Stimulated activated naive B cell treated with anti-CD40 and anti-IgM and Interleukin-4, amounts not matched to agents 10 μg/mL and 1 μg/mL and 100 μg/mL, for 72 hours (primary cell): ENCODE measurements at places on chromosomes 2 and 18.

DNA sequence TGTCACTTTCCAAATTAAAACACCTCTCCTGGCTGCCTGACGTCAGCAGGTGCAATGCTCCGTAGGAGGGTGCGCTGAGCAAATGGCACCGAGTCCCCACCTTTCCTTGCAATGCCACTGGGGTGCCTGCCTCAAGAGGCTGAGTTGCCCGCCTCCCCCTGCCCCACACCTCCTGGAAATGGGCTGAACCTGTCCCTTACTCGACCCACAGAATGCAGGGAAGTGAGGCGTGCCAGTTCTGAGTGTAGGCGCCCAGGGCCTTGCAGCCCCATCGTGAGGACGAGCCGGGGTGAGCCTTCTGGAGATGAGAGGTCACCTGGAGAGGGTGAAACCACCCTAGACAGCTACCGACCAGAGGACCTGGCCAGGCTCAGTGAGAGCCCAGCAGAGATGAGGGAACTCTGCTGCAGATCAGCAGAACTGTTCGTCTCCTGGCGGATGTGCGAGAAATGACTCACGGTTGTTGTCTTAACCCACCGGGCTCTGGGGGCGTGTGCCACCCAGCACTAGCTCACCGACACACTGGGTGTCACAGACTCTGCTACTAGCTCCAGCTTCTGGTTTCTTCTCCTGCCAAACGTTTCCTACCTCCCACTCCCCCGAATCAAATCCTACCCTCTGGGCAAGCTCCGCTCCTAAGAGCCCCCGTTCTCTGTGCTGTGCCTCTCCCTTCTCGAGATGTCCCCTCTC, 168.7 kb upstream of the HDAC4 start:
- DNase-seq = no peak

DNA sequence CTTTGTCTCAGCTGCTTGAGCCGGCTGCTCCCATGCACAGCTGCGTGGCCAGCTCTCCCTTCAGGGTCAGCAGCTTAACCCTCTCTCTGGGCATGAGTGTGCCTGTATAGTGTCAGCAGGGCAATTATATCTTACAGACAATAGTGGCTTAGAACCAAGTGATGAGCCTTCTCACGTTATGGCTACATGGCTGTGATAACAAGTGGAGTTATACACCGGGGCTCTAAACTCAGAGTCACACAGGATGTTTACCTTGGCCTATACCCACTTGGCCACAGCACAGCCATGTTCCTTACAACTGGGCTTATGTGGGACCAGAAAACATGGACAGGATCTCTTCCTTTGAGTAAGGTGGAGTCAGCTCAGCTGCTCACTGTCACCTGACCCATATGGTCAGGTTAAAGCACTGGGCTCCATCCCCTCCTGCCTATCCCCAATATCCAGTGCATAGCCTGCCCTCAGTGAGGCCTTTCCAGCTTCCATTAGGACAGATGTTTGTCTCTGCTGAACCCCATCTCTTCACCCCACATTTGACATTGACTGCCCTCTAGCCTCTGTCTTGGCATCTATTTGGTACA, 294.2 kb upstream of the NCKAP5 start:
- no peak for DNase-seq

GRCh38 chr2:218878926-218879761, 1.5 kb upstream of the WNT10A start:
- no peak for DNase-seq

DNA sequence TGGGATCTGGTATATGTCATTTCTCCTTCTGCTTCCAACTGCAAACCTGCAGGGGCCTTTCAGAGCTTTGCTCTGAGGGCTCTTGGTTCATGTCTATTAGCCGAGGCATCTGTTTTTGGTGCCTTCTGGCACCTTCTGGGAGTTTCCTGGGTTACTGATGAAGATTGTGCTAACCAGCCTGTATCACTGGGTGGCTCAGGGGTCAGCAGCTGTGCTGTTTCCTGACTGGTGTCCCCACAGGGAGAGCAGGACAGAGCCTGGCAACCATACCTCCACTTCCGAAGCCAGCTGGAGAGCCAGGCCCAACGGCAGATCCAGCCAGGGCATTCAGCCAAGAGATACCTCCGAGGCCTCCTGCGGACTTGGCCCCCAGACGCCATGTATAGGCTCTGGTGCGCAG, 17.5 kb downstream of the KIAA2012 start:
- DNase-seq = no peak

DNA sequence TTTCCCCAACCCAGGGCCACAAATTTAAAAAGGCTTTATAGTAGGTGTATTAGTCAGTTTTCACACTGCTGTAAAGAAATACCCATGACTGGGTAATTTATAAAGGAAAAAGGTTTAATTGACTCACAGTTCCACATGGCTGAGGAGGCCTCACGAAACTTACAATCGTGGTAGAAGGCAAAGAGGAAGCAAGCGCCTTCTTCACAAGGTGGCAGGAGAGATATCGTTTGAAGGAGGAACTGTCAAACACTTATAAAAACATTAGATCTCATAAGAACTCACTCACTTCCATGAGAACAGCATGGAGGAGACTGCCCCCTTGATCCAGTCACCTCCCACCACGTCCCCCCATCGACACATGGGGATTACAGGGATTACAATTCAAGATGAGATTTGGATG, 70.4 kb downstream of the FECH start:
- DNase-seq = no peak

- no peak for DNase-seq
Observed at GRCh38 chr2:202270487-202270886, 4.9 kb downstream of the NOP58 start.

- no peak for DNase-seq
Observed at GRCh38 chr2:206064077-206064476, 21.9 kb downstream of the INO80D start.

DNA sequence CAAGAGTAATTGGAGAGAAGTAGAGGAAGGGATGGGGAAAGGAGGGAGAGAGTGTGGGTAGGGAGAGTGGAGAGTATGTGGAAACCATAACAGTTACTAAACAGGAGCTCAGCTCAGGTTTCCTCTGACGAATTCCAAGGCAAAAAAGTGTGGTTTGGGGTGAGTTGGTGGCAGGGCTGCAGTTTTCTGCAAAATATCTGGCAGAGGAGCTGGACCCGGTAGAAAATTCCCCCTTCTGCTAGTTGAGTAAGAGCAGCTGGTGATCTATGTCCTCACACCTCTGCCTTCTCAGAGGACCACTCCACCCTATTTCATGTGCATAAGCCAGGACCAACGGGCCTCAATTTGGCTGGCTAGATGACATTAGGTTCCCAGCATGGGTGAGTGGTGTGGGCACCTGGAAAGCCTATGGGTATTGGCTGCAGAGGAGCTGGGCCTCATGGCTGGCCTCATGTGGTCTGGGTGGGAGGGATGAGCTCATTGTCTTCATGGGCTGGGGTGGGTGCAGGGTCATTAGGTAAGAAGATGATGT, 13.2 kb downstream of the NRP2 start:
- DNase-seq = no peak

GRCh38 chr2:236366397-236366796, 102.2 kb upstream of the ASB18 start:
- no peak for DNase-seq

GRCh38 chr2:96843538-96844268, at the start of gene ANKRD23:
TSS of gene ANKRD23 (minus strand) at chr2:96844021. CDS start at chr2:96843992, 29 bp downstream.
- no peak for DNase-seq

DNA sequence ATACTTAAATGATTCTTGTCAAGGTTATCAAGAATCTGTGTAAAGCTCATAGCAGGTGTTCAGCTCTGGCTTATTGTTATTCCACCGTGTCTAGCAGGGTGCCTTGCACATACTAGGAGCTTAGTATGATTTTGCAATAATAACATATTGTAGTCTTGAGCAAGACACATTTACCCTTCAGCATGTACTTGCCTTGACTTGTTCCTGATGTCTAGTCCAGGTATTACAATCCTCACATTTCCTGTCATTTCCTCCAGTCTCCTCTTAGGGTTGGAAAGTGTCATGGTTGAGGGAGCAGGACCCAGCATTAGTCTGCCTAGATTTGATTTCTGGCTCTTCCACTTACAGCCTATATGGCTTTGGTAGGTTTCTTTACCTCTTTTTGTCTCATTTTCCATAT, 246.1 kb downstream of the RAD51AP2 start:
- DNase-seq = no peak
